Fibroblast of skin of left quadriceps (primary cell): ENCODE measurements at places on chromosomes 6 and 20.

- DNase-seq = no peak
Observed at GRCh38 chr6:109739686-109740085, 48.6 kb downstream of the FIG4 start.

DNA sequence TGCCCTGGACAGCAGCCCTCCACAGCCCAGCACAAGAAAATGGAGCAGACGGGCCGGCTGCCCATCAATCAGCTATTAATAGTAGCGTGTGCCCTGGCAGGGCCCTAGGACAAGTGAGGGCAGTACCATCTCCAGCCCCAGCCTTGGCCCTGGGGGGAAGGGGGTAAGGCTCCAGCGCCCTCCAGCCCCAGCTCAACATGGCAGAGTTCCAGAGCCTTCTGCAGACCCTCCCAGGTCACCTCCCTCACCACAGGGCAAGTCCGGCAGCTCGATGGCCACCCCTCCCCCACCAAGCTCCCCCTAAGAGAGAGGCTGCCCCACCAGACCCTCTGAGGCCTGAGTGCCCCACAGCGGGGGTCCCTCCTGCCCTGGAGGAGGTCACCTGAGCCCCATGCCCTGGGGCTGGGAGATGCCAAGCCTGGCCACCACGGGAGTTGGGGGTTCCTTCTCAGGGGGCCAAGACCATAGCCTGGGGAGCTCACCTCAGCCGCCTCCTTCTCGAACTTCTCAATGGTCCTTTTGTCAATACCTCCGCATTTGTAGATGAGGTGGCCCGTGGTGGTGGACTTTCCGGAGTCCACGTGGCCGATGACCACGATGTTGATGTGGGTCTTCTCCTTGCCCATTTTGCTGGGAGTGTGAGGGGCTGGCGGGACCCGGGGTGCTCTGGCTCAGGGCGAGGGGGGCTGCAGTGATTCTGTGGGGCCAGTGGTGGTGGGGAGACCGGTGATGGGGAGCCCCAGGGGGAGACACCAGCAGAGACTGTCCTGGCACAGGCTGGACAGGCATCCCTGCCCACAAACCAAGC lies 1.5 kb downstream of the EEF1A2 start:
- no peak for DNase-seq

DNA sequence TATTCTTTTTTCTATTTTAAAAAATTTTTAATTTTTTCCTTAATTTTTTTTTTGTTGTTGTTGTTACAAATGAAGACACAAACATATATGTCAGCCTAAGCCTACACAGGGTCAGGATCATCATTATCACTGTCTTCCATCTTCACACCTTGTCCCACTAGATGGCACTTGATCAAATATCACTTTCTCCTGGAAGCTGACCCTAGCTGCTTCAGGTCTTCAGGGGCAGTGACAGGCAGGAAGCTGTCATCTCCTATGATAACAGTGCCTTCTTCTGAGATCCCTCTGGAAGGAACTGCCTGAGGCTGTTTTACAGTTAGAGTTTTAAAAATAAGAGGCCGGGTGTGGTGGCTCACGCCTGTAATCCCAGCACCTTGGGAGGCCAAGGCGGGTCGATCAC lies 70.2 kb upstream of the EEF1E1 start:
- no peak for DNase-seq

GRCh38 chr20:57025666-57026224 lies 240.7 kb downstream of the BMP7 start:
- DNase-seq = no peak

DNA sequence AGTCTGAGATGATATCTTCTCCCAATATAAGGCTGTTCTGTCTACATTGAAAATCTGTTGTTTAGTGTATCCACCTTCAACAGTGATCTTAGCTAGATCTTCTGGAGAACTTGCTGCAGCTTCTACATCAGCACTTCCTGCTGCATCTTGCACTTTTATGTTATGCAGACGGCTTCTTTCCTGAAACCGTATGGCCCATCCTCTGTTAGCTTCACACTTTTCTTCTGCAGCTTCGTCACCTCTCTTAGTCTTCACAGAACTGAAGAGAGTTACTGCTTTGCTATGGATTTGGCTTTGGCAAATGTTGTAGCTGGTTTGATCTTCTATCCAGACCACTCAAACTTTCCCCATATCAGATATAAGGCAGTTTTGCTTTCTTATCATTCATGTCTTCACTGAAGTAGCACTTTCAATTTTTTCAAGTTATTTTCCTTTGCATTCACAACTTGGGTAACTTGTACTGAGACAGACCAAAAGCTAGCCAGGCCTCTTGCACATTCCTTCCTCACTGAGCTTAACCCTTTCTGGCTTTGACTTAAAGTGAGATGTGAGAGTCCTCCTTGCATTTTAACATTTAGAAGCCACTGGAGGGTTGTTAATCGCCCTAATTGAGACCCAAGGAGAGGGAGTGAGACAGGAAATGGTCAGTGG lies 110.1 kb downstream of the PREP start:
- DNase-seq = no peak
